ENCODE measurements at places on chromosomes 5 and 9.

GRCh38 chr5:10868956-10869355 is 107.9 kb upstream of the DAP start:
- no peak for DNase-seq

DNA sequence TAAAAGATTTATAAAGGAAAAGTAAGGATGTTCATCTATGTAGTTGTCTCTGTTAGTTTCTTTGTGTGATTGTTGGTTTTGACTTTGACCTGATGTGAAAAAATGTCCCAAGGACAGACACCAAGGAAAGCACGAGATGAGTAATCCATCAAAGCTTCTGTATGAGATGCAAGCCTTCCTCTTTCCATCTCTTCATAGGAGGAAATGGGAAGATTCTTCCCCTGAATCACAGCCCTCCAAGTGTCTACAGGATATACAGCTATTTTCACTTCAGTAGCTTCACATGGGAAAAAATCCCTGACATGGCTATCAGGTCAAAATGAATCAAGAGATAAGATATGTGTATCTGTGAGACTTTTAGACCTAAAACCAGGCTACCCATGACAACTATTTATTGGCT is 29.0 kb upstream of the CEMIP2 start:
- no peak for DNase-seq

- DNase-seq = no peak
Observed at GRCh38 chr5:179362355-179362754, 17.1 kb upstream of the ADAMTS2 start.

DNA sequence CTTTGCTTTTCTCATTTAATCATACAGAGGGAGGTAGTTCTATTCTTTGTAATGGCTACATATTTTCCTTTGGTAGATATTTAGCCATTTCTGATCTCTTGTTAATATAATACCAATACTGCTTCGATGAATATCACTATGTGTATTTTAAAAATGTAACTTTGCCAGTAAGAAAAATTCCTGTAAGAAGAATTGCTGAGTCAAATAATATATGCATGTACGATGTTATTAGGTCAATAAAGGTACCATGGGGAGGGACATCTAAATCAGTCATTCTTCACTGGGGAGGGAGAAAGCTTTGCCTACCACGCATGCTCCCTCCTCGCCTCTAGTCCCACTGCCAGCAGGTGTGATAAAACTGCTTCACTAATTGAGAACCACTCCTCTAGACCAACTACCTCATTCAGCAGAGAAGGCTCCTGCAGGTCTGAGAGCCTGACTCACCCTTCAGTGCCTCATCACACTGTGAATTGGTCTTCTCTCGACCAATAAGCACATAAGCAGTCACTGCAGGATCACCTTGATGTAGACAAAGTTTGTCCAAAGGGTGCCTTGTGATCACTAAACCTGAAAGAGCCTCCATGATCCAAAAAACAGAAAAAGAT is 56.1 kb upstream of the TBCA start:
- DNase-seq = no peak

GRCh38 chr5:62326702-62327101 is 20.7 kb downstream of the KIF2A start:
- DNase-seq = no peak

GRCh38 chr9:90929626-90930025 is 128.0 kb downstream of the SYK start:
- DNase-seq = no peak

GRCh38 chr9:76803083-76803482 is 38.8 kb downstream of the PCA3 start:
- DNase-seq = no peak

- no peak for DNase-seq
Observed at GRCh38 chr9:91589101-91589553, 165.5 kb upstream of the NFIL3 start.

DNA sequence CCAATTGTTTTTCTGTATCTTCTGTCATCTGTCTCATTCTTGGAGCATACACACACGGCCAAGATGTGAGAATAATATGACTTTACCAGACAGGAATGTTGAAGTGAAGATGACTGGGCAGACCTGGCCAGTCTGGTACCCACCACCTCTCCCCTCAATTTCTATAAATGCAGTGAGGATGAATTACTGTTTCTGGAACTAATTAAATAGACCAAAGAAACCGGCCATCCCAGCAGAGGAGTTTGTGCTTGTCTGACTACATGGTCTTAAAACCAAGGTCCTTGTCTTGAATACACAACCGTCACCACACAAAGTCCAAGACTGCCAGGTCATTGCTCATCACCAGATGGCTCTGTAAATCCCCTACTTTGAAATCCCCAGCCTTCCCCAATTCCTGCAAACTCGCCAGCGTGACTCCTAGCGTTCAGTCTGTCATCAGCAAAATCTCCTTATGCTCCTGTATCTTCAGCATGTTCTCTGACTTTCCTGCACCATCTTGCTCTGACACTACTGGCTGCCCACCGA is 147.2 kb downstream of the PDE4D start:
- DNase-seq = no peak
